ENCODE measurements at places on chromosomes 7 and 10.

- no peak for DNase-seq
Measured at GRCh38 chr7:39102234-39102633, 124.5 kb downstream of the POU6F2 start.

- no peak for DNase-seq
Measured at GRCh38 chr10:58742141-58742540, 229.5 kb downstream of the BICC1 start.

GRCh38 chr7:74254858-74255379, 720 bp upstream of the RFC2 start:
- DNase-seq = no peak

DNA sequence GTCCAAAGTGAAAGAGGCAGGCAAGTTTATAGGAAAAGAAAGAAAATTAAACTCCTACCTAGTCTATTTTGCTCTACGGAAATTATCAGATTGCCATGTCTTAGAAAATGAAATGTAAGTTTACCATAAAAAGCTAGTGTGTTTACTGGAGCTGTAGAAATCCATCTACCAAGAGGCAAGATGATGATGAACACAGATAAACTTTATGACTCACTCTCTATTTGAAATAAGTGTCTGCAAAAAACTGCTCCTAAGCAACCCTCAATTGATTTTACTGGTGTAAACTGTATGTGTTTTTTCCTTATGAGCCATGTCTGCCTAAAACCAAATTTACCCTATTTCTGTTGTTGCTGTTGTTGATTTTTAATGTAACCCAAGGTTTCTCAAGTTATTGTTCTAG, 73.8 kb upstream of the TMEM106B start:
- DNase-seq = no peak

- DNase-seq = no peak
Measured at GRCh38 chr10:6035101-6035834, 26.9 kb downstream of the IL2RA start.

DNA sequence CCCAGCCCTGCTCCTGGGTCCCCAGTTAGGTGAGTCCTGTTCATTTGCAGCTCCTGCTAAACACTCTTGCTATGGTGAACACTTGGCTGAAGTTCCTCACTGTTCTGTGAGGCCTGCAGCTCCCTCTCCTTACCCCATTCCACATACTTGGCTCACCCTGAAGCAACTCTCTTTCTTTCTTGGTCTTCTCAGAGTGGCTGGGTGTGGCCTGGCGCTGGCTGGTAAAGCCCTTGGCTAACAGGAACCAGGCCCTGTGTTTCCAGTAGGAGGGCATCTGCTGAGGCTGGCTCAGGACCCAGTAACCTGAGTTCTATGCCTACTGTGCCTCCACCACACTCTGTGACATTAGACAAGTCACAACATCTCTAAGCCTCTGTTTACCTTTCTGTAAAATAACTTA, 53.1 kb upstream of the COL13A1 start:
- DNase-seq = no peak

GRCh38 chr10:90975096-90975495, 54.2 kb upstream of the ANKRD1 start:
- no peak for DNase-seq

DNA sequence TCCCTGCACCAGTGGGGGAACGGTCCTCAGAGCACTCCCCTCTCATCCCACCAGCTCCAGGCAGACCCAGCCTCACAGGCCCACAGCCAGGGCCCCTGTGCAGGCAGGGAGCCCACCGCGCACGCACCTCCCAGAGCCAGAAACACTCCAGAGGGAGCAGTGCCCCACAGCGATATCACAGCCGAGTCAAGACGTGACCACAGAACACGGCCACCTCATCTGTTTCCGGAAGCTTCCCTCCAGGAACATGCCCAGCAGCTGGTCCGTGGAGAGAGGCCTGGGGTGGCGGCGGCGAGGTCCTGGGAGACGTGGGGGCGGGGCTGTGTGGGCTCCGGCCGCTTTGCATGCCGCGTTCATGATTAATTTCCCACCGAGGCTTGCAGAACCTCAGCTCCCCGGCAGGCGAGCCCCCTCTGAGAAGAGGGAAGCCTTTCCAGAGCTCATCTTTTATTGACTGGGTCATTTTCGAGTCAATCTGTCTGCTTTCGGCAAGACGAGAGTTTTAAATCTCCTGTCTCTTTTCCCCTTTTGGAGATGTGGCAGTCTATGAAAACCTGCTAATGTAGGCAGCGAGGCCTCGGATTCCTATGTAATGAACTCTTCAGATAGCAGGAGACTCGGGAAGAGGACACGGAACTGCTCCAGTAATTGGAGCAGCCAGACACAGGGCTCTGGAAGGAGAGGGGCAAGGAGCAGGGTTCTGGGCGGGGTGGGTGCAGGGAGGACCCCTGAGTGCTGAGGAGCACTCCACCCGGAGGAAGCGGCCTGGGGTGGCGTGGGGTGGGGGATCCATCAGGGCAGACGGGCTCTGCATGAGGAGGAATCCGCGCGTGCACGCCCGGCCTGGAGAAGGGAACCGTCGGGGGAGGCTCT, 242.8 kb downstream of the ELFN1 start:
- no peak for DNase-seq

- DNase-seq = no peak
Measured at GRCh38 chr7:153297141-153297540, 537.6 kb downstream of the ACTR3B start.

DNA sequence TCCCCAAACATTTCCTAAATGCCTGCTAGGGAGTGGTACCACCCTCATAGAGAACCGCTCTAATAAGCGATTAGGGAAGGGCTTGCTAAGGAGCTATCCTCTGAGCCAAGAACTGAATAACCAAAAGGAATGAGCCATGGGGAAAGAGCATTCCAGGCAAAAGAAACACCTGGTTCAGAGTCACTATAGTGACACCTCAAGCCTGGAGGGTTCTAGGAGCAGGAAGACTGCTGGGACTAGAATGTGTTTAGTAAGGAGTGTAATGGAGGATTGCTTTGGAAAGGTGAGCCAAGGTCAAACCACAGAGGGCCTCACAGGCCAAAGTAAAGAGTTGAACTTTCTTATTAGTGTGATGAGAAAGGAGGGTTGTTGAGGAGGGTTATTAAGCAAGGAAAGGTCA, 38.7 kb upstream of the NRBF2 start:
- no peak for DNase-seq

DNA sequence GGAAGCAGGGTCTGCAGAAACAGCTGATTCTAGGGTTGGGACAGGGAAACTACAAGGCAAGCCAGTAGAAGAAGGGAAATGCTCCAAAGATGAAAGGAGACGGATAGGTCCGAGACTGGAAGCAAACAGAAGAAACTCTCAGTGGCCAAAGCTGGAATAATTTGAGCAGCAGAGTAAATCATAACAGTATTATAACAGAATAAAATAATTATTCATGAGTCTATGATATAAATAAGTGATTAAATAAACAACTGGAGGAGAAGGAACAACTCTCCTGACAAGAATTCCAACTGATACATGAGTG, 27.6 kb downstream of the EZH2 start:
- DNase-seq = no peak

DNA sequence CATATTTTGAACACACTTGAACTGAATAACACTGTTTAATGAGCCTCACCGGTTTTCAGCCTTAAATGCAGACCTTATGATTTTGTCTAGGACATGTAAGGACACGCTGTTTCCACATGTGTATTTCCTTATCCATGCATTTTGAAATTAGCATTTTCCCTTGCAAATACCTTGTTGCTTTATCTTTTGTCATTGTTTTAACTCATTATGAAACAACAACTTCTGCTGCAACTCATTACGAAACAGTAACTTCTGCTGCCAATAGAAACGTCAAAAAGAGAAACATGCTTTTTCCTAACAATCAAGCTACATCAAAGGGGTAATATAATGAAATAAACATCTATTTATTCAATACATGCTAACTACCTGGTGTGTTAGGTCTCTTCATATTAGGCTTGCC, 322.0 kb downstream of the AGMO start:
- DNase-seq = no peak

DNA sequence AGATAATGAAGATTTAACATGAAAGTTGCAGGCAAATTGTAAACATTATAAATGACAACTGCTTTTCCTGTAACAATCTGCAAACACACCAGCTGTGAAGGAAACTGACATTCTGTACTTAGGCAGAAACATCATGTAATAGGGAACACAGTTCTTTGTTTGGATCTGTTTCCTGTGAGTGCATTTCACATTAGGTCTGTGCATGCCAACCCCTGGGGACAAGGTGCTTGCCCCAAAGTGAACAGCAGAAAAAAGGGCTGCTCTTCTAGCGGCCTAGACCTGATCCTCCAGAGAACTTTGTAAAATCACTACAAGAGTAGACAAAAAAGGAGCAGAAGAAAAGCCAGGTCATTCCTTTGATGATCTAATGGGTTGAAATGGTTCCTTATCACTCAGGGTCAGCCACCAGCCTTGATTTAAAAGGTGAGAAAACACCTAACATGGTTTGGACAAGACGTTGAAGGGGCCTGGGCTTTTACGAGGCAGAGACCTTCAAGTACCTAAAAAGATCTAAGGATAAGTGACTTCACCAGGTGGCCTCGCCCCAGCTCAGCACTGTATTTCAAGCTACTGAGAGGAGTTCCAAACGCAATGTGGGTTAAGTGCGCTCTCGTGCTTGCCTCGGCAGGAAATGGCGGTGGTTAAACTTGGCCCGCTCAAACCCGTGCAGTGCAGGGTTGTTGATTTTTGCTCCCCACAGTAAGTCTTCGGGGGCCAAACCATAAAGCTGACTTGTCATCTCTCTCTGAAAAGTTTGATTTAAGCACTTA, 249.7 kb downstream of the CREB5 start:
- DNase-seq = no peak

GRCh38 chr7:112022128-112022527, 184.1 kb downstream of the DOCK4 start:
- DNase-seq = no peak

GRCh38 chr7:100867776-100868485, 744 bp downstream of the TRIP6 start:
- no peak for DNase-seq

DNA sequence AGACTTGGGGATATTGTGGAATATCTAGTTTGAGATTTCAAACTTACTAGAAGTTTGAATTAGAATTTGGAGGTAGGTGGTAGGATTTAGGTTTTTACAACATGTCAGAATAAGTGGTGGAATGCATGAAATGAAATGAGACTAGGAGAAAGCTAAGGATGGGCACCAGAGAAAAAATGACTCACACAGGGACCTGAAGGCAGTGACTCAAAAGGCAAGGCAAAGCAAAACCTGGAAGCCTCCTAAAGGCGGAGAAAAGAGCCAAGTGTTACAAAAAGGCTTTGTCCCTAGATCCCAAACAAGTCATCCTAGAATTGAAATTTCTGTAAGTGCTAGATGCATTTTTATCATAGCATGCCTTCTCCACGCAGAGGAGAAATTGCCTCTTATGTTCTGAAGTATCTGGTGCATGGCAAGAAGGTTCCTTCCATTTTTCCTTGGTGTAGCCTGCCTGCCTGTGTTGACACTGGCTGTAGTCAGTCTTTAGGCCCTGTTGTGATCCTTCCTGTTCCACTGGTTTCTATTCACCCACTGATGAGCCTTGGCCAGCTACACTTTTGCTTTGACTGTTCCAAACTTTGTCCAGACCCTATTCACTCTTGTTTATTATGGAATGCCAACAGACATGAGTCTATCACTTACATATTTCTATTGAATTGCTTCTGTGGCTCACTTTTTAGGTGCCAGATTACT, 109.3 kb downstream of the ETV1 start:
- DNase-seq = no peak

GRCh38 chr10:7478727-7479457, 68.1 kb upstream of the SFMBT2 start:
- peak; percentile 20 for DNase-seq

- no peak for DNase-seq
Measured at GRCh38 chr10:72025832-72026231, 61.6 kb downstream of the CHST3 start.

DNA sequence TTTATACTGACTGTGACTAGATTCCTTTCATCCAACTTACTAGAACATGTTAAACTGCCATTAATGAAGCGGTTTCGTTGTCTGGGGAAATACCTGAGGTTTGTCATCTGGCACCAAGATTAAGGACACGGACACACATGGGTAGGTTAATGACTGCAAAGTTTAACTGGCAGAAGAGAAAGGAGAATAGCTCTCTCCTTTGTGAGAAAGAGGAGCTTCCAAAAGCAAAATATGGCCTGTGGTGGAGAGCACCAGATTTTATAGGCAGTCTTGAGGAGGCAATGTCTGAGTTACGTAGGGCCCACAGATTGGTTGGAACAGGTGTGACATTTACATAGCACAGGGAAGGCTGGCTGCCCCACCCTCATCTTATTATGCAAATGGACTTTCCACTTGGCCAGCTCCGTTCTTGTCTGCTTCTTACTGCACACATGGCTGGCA, 1193.0 kb upstream of the CELF2 start:
- DNase-seq = peak; percentile 20

GRCh38 chr7:18429547-18429946, 66.0 kb upstream of the HDAC9 start:
- no peak for DNase-seq

- no peak for DNase-seq
Measured at GRCh38 chr10:90977162-90977854, 56.4 kb upstream of the ANKRD1 start.

DNA sequence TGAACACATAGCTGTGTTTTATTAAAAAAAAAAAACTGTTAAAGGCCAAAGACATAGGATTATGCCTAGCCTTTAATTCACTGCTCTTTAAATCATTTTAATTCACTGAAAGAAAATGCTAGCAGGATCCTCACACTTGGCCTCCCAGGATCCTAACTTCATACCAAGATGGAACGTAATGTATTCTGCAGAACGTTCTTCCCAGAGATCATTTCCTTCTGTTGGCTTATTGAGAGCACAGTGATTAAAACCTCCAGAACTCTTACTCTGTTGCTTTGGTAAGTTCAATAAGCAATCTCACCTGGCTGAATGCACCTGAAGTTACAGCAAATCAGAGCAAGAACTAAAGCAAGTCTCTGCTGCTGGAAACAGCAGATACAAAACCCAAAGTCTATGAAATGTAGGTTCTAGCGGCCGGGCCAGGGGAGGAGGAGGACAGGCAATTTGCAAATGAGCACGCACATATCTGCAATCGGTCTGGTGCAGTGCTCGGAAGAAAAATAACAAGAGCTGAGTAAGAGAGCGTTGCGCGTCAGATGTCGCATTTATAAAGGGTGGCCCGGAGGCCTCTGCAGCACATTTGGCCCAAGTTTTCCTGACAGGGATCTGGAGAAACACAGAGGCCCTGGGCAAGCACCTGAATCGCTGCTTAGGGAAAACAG, 193.9 kb downstream of the FAM107B start:
- DNase-seq = no peak

DNA sequence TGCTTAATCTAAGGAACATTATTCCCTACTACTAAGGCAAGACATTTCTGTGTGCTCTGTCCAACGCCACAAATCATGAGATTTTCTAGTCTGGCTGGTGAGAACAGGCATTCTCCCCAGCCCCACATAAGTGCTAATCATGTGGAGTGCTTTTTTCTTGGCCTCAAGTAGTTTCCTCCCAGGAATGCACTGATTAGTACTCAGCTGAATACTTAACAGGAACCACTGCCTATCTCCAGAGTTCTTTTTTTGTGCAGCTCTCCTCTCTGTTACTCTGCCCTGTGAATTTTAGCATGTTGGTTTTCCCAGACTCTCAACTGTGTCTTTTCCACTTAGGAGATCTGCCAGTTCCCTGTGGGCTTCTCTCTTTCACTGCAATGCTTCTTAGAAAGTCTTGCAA, 1098.5 kb upstream of the LRRTM3 start:
- no peak for DNase-seq

- DNase-seq = no peak
Measured at GRCh38 chr10:94785211-94785610, 22.7 kb downstream of the CYP2C19 start.

All from NAMALWA (cell line).